ENCODE measurements at places on chromosomes 5 and 9. TPM values are rescaled to one million over a fixed set of nuclear protein-coding genes. Genes with fewer than 3 reads are reported as not detected.
A peak's percentile ranks its signal among the peaks of the same experiment; 100 is the strongest.

- no peak for DNase-seq
These were observed 137.5 kb downstream of the CPLANE1 start for GRCh38 chr5:37111426-37112382.

GRCh38 chr5:88680253-88681132 lies 202.5 kb downstream of the MEF2C start:
- no peak for DNase-seq

DNA sequence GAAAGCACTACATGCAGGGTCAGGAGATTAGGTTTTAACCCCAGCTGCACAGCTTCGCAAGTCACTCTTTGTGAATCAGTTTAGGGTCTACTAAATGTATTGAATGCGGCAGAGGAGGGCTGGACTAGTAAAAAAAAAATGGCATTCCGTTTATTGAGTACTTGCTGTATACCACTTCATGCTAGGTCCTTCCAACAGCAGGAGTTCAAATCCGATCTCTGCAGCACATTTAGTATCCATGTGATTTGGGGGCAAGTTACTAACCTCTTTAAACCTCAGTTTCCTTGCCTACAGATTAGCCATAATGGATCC lies 204.4 kb downstream of the SNCAIP start:
- no peak for DNase-seq

DNA sequence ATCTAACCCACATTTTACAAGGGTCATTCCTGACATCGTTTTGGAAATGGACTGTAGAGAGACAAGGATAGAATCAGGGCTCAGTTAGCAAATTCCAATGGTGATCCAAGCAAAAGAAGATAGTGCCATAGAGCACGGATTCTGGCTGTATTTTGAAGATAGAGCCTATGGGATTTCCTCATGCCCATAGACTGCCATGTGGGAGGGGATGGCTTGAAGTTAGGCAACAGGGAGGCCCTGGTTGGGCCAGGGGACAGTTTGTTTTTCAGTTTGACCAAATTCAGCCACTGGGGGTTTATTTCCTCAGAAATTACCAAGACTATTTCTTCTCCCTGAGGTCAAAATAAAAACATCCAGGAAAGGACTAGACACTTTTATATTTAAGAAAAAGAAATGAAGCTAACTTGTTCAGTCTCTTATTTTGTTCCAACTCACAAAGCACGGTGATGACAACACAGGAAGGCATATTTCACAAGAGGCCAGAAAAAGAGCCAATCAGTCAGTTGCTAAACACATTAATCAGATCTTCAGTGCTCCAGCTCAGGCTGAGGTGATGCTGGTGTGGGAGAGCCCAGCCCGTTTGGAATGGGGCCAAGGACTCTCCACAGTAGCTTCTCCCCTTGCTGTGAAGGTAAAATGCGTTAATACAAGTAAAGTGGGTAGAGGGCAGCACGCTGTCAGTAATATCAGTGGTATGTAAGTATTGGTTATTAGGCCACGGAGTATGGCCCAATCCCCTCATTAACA lies 4.4 kb upstream of the DCTN4 start:
- DNase-seq, result peak; percentile 91

DNA sequence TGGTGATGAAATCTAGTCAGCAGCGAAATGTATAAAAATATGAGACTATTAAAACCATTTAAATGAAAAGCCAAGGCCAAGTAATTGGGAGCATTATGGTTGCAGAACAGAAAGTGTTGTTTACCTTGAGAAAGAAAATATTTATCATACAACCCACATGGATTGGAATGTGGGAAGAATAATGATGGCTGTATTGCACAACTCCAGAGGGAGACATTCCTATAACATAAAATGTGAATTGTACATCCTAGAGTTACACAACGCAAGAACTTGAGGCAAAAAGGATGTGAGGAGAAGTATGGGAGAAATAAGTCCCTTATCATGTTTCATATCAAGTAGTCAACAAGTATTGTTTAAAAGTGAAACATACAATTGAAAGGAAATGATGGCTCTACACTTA lies 1014.0 kb upstream of the SEMA6A start:
- no peak for DNase-seq

DNA sequence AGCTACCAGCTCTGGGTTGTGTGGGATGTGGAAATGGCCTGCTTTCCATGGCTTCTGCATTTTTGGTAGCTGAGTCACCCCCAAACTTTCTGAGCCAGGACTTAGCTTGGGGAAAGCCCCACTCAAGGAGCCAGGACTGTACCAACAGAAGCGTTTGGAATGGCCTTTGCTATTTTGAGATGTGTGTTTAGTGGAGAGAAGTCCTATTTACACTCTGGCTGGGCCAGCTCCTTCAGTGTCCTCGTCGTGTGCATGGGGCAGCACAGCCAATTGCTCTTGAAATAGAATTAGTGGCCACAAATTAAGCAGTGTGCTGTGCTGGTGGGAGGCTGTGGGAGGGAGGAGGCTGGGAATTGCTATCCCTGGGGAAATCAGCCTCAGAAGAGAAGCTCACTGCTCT lies 51.6 kb downstream of the ENTREP1 start:
- peak; percentile 68 for DNase-seq

- DNase-seq, result no peak
These were observed 24.8 kb downstream of the GRIA1 start for GRCh38 chr5:153515301-153515700.

GRCh38 chr9:8825585-8826147 lies 1026.1 kb upstream of the DMAC1 start:
- no peak for DNase-seq

- DNase-seq, result no peak
These were observed 2.2 kb downstream of the ABHD17B start for GRCh38 chr9:71908825-71909224.

GRCh38 chr9:112239284-112239683 lies 64.2 kb upstream of the SUSD1 start:
- no peak for DNase-seq

GRCh38 chr9:125121146-125121545 lies 22.2 kb downstream of the SCAI start:
- DNase-seq, result no peak

GRCh38 chr5:176436656-176437055 lies 11.5 kb upstream of the FAF2 start:
- DNase-seq, result no peak

The NR2F1 gene
- total RNA-seq, result 35.3 TPM

The RMRP gene
- total RNA-seq, result 431 TPM

The XRCC4 gene
- 6.4 TPM for total RNA-seq

The LCN15 gene
- total RNA-seq, result 1.4 TPM

The CBY3 gene
- not detected for total RNA-seq

The CCL28 gene
- 0.30 TPM for total RNA-seq

All from right atrium auricular region (tissue), 2 donors.